ENCODE measurements at places on chromosomes 1 and 21.

- no peak for ATAC-seq
Observed at GRCh38 chr1:66704177-66704875, 47.9 kb upstream of the DYNLT5 start.

- no peak for ATAC-seq
Observed at GRCh38 chr1:44012941-44013609, 18.2 kb downstream of the SLC6A9 start.

DNA sequence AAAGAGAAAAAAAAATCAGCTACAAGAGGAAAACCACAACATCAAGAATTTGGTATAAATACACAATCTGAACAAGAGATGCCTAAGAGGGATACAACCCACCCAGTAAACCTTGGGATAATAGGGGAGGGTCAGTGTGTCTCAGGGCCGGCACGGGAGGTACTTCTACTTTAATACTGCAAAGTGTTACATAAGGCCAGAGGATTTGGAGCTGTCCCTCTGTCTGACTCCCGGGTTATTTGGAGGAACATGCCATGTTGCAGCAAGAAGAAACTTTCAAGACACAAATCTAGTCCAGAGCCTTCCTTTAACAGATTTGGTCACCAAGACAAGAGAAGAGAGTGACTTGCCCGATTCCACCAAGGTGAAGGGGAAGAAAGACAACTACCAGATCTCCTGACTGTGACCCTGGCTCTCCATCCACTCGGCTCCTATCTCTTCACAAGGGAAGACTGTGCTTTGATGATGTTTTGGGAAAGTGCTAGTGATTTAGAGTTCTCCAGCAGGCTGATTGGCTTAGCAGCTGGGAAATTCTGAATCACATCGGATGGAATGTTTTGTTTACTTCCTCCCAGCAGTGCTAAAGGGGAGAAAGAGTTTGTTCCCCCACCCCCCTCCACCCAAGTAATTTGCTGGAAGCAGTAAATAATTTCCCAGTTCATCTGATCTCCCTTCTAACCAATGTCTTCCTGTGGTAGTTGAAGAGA lies 29.3 kb downstream of the SGIP1 start:
- ATAC-seq, result no peak

DNA sequence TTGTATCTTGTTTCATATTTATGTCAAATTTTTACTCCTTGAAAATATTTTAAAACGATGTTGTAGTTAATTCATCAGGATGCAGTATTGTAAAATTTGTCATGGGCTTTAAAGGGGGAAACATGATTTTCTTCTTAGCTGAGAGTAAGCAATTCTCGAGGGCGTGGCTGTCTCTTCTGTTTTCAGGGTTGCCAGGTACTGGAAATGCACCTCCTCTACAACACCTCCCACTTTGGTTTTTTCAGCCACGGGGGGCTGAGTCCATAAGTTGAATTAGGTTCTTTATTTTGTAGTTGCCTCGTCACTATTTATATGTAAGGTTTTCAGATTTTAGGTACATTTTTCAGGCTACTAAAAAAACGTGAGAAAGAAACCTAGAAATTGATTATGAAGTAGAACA lies 64.0 kb downstream of the PRDM2 start:
- ATAC-seq, result no peak

DNA sequence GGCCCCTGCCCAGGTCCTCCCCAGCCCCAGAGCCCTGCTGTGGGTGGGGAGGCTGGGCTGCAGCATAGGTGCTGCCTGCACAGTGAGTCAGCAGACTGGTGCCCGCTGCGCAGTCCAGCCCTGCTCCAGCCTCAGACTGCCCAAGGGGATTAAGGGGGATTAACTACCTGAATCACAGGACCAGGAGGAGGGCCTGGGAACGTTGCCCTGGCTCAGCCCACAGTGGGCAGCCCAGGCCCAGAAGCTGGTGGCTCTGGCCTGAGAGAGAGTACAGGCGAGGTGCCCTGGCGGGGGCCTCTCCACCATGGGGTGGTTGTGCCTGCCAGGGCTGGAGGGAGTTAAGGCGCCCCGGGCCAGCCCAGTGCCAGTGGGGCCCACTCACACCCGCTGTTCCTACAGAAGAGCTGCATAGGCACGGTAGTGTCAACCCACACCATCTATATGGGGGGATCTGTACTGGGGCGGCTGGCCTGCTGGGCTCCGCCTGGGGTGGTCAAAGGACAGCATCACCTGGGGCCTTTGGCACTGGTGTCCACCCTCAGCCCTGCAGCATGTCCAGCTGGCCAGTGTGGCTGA lies 2.3 kb downstream of the OBSCN start:
- ATAC-seq, result no peak

DNA sequence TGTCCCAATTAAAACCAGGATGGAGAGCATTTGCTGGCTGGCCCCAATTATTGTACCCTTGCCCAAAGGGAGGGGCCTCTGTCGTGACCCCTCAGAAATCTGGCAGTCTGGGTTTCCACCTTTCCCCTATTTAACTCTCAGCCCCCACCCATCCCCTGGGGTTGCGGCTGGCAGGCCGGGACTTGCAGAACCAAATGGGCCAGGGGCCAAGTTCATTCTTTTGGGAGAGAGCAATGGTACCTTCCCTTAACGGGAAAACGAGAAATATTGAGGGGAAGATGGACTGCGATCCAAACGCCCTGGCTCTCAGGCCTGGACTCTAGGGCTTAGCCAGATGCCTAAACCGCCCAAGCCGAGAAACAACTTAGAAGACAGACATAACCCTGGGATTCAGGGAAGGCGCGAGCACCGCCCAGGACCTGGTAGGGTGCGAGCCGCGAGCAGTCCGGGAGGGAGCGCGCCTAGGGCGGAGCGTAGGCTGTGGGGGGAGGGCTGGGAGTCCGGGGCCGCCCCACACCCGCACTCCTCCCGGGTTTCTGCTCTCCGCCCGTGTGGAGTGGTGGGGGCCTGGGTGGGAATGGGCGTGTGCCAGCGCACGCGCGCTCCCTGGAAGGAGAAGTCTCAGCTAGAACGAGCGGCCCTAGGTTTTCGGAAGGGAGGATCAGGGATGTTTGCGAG lies at the start of gene SLC27A3:
TSS of gene SLC27A3 (plus strand) at position 628 of the 678 bp plus-strand sequence. CDS start 91 bp downstream, outside the sequence.
- ATAC-seq, result peak; percentile 29

GRCh38 chr1:20728371-20729154 lies 3.9 kb downstream of the SH2D5 start:
- ATAC-seq, result no peak

DNA sequence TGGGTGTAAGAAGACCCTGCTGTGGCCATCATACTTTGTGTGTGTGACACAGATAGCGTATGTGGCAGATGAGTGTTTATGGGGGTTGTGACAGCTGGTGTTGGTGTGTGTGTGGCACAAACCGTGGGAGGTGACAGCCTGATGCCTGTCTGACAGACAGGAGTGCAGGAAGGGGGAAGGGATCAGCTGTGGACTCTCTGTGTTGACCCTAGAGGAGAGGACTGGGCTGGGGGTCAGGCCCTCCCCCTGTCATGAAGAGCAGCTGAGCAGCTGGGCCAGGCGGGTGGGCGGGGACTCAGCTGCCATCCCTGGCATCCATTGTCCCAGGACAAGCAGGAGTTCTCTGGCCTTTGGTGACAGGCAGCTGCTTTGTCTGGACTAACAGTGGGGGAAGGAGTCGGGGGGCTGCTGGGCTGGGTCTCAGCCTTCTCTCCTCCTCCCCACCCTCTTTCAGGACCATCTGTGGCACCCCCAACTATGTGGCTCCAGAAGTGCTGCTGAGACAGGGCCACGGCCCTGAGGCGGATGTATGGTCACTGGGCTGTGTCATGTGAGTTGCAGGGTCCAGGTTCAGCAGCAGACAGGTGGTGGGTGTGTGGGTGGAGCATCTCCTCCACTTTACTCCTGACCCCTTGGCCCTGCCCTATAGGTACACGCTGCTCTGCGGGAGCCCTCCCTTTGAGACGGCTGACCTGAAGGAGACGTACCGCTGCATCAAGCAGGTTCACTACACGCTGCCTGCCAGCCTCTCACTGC lies 2.3 kb downstream of the PLK3 start:
- no peak for ATAC-seq

- ATAC-seq, result peak; percentile 15
Observed at GRCh38 chr1:180926164-180926981, 13.7 kb downstream of the KIAA1614 start.

GRCh38 chr1:103525114-103525606 lies 339 bp upstream of the RNPC3 start:
- peak; percentile 26 for ATAC-seq

- ATAC-seq, result no peak
Observed at GRCh38 chr1:20721117-20722061, 3.6 kb upstream of the KIF17 start.

DNA sequence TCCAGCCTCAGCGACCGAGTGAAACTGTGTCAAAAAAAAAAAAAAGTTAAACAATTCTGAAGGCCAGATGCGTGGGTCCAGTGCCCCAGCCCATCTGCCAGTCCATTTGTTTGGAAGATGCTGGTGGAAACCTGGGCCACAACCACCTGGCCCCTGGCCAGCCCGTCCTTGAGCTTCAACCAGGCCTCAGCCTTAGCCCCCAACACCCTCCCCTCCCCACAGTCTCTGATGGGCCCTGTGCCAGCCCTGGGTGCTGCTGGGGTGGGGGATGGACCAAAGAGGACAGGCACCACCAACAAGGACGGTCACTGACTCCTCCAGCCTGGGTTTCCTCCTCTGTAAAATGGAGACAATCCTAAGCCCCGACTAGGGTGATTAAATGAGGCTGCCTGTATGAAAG lies 19.6 kb upstream of the PLEKHG5 start:
- no peak for ATAC-seq

- no peak for ATAC-seq
Observed at GRCh38 chr1:162142968-162143367, 73.5 kb downstream of the NOS1AP start.

GRCh38 chr1:169849346-169850022 lies 44.2 kb downstream of the SCYL3 start:
- no peak for ATAC-seq

GRCh38 chr21:27155130-27155500 lies 188.2 kb upstream of the ADAMTS5 start:
- ATAC-seq, result no peak

- peak; percentile 41 for ATAC-seq
Observed at GRCh38 chr1:91569411-91570119, 68.9 kb downstream of the CDC7 start.

DNA sequence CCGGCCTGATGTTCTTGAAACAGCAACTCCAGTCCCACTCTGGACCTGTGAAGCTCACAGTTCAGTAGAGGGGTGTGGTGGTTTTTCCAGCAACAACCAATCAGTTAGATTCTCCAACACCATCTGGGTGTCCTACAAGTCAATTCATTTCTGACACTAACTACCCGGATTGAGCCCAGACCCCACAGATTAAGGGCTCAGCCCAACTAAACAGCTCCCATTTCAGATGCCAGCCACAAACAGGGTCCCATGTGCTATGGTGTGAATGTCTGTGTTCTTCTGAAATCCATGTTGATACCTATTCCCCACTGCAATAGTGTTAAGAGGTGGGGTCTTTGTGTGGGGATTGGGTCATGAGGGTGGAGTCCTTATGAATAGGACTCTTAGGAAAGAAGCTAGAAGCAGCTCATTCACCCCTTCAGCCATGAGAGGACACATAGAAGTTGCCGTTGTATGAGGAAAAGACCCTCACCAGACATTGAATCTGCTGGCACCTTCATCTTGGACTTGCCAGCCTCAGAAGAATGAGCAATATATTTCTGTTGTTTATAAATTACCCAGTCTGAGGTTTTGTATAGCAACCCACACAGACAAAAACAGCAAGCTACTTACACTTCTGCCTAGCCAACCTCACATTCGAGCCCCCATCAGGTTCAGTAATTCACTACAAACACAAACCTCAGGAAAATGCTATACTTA lies 53.6 kb downstream of the IRF2BP2 start:
- ATAC-seq, result no peak

DNA sequence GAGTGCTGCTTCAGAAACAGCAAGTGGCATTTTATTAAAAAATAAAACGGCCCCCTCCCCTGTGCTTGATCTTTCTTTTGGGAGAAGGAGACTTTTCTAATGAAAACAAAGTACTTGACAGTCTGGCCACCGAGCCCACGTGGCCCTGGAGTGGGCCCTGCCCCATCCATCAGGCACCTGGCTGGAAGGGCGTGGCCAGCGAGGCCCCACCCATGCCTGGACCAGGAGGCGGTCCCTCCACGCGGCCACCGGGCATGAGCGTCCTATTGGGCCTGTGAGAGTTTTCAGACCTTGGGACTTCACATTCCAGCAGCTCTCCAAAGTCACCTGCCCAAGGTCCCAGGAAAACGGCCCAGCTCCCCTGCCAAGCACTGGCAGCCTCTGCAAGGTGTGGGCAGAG lies 144.7 kb downstream of the CASZ1 start:
- ATAC-seq, result no peak

DNA sequence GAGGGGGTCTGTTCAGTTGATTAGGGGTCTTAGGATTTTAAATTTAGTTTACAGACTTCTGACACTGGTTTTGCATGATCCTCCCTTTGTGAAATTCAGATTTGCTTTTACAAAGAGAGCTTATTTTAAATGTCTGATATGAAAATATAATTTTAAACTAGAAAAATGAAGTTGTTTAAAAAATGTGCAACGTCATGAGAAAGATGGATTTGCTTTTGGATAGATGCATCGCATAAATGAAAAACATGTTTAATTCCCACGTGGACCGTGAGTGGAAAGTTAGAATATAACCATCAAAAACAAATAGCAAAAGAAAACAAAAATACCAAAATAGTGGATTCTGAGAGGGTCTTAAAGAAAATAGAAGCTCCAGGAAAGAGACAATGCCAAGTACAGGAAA lies 2.0 kb upstream of the OR2T3 start:
- no peak for ATAC-seq

- no peak for ATAC-seq
Observed at GRCh38 chr1:37181425-37181824, 147.1 kb upstream of the GRIK3 start.

GRCh38 chr1:113895961-113896360 lies 8.6 kb upstream of the BCL2L15 start:
- ATAC-seq, result no peak

DNA sequence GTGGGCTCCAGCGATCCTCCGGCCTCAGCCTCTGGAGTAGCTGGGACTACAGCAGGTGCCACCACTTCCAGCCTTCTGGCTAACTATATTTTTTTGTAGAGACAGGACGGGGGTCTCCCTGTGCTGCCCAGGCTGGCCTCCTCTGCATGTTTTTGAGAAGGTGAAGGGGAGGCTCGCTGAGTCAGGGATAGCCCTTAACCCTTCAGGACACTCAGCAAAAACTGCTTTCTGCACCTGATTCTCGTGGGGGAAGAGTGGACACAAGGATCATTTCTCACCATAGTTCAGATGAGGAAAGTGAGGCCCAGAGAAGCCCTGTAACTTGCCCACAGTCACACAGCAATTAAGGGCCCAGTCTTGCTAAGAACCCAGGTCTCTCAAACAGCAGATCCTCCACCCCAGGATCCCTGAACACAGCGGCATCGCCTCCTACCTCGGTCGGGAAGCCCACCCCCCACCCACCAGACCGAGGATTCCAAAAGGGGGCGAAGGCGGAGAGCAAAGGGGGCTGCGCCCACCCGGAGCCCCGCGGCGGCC lies 1.3 kb downstream of the FGR start:
- no peak for ATAC-seq

- ATAC-seq, result no peak
Observed at GRCh38 chr1:157880621-157881020, 39.0 kb upstream of the CD5L start.

GRCh38 chr1:27332536-27333281 lies 9.1 kb upstream of the SYTL1 start:
- peak; percentile 76 for ATAC-seq

Data from activated CD4-positive, CD25-positive, alpha-beta regulatory T cell treated with anti-CD3 and anti-CD28 coated beads, Interleukin-2, amount 50 U/mL, for 24 hours (primary cell).